Right kidney (tissue), 9 donors: ENCODE measurements at places on chromosomes 2 and 18.

GRCh38 chr18:75635096-75635495 is 207.6 kb upstream of the SMIM21 start:
- no peak for DNase-seq

GRCh38 chr2:171858397-171858958 is 35.6 kb downstream of the SLC25A12 start:
- DNase-seq, result no peak

DNA sequence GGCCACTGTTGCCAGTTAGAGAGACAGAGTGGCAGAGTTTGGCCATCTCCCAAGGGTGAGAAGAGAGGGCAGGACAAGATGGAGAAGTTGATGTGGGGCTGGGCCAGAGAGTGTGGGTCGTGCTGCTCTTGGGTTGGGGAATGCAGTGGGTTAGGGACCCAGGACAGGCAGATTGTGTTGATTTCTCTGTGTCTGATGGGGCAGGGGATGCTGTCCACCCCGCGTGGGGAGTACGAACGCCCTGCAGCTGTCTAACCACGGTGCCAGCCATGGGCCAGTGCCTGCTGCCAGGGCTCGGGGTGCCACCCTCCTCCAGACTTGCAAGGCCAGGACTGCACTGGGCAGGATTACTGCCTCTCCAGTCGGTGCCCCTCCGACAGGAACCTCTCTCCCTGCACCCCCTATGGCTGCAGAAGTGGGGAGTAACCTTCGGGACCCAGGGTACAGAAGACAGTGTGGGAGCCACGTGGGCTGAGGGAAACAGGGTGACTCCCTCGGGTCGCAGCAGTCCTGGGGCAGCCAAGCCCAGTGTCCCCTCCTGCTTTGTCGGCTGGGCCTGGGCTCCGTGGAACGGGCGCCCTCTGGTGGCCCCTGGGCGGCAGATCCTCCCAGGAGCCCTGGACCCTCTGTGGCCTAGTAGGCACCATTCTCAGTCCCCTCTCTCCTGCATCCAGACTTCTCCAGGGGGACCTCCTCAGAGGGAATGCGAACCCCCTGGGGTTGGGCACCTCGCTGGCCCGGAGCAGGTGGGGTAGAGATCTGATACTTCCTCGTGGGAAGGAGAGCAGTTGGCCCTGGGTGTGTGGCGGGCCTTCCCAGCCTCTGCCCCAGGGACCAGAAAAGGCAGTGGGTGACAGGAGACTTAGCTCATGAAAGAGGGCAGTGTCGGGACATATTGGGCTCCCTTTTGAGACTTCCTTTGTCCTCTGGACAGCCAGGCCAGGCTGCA is 2.7 kb downstream of the GPC1 start:
- peak; percentile 79 for DNase-seq

- peak; percentile 30 for DNase-seq
Measured at GRCh38 chr2:172270278-172271079, 156.9 kb upstream of the ITGA6 start.

DNA sequence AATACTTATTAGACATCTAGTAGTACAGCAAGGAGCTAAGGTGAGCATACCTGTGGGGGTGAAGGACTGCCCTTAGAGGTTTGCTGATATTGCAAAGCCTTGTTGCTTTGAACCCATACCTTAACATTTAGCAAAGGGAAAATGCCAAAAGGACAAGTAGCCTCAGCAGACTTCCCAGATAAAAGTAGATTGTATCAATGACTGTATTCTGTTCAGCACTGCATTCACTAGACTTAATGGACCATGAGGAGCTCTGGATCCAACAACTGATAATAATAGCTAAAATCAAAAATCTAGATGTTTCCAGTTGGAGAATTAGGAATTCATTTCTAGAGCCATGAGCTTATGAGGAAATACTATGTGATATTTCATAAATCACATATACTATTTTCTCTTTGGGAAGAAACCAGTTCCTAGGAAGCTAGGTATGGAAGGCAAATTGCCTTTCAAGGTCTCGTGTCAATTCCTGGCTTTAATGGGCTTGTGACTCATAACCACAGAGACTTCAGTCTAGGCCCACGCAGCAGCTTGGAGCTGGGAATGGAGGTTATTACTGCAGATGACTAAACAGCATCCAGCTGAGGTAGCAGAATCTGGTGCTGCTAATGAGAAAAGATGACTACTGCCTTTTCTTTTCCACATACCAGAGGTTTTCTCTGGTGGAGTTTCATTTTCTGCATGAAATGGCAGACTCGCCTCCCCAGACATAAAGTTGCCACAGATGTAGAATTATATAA is 191.2 kb upstream of the NABP1 start:
- no peak for DNase-seq

- peak; percentile 72 for DNase-seq
Measured at GRCh38 chr2:126657148-126657635, 1.2 kb downstream of the GYPC start.

- DNase-seq, result no peak
Measured at GRCh38 chr2:147863835-147864234, 19.0 kb downstream of the ACVR2A start.

- no peak for DNase-seq
Measured at GRCh38 chr18:77815666-77816338, 566.2 kb downstream of the GALR1 start.

GRCh38 chr2:239290618-239291474 is 110.0 kb downstream of the HDAC4 start:
- DNase-seq, result no peak

- DNase-seq, result no peak
Measured at GRCh38 chr2:239266779-239267287, 134.0 kb downstream of the HDAC4 start.

GRCh38 chr2:205366336-205367060 is 315.8 kb upstream of the NRP2 start:
- DNase-seq, result no peak

DNA sequence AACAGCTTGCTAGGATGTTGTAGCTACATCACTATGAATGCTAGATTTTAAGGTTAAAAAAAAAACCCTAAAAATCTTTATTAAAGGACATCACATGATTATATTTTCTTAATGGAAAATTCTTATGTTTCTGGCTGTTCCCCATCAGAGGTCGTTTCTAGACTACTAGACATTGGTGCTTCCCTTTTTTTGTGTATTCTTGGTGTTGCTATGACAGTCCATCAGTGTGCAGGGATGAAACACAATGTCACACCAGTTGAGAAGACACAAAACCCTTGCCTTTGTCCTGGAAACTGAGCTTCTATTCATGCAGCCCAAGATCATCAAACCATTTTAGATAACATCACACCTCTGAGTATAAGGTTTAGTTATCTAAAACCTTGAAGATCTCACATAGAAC is 19.9 kb upstream of the TMEM131 start:
- DNase-seq, result no peak

GRCh38 chr2:189083106-189083505 is 96.5 kb downstream of the COL5A2 start:
- DNase-seq, result no peak

- DNase-seq, result no peak
Measured at GRCh38 chr2:176821350-176821749, 391.2 kb upstream of the HNRNPA3 start.

GRCh38 chr2:108626995-108627394 is 92.3 kb upstream of the RANBP2 start:
- DNase-seq, result no peak

DNA sequence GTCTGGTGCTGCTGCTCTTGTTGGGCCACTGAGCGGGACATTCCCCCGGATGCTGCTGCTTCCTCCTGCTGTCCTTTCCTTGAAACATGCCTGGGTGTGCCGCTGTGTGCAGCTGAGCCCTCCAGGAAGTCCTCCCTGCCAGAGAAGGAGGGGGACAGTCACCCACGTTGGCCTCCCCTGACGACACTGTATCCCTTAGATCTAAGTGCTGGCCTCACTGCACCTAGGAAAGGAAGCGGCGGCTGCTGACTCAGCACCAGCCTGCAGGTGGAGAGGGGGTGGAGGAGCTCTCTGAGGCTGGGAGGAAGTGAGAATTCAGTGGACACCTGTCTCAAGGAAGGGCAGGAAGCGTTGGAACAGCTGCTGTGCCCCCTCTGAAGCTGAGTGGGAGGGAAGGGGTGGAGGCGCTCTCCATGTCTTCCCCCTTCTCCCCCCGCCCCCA is 239.8 kb downstream of the HAUS1 start:
- DNase-seq, result peak; percentile 34

GRCh38 chr2:129253461-129253812 is 726.0 kb upstream of the RAB6C start:
- peak; percentile 21 for DNase-seq

GRCh38 chr2:199798831-199799580 is 52.0 kb downstream of the FTCDNL1 start:
- DNase-seq, result no peak

GRCh38 chr2:6820903-6821584 is 44.7 kb downstream of the CMPK2 start:
- DNase-seq, result no peak

- DNase-seq, result peak; percentile 42
Measured at GRCh38 chr2:221100467-221101089, 471.5 kb downstream of the EPHA4 start.
